Inflammatory macrophage treated with lipopolysaccharide for 4 hours (primary cell): ENCODE measurements at places on chromosomes 2 and 18.

GRCh38 chr18:48228301-48228715, 180.9 kb downstream of the ZBTB7C start:
- DNase-seq: peak; percentile 35

- DNase-seq: no peak
Observed at GRCh38 chr2:32960647-32961403, 14.1 kb downstream of the LTBP1 start.

DNA sequence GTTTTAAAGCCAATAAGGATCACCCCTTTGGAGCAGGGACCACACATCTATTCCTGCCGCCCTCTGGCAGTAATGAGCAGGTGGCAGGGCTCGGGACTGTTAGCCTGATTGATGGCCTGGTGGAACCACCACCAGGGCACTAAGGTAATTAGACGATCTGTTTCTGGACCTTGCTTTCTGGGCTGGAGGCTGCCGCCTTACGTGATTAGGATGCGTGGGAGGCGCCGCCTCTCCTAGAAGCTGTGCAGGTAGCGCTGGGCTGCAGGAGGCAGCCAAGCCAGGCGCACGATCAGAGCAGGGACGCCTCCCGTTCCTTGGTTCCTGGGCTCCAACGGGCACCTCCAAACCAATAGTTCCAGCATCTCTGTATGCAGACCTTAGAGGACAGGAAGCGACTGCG, 242.6 kb upstream of the RAB12 start:
- DNase-seq: no peak

DNA sequence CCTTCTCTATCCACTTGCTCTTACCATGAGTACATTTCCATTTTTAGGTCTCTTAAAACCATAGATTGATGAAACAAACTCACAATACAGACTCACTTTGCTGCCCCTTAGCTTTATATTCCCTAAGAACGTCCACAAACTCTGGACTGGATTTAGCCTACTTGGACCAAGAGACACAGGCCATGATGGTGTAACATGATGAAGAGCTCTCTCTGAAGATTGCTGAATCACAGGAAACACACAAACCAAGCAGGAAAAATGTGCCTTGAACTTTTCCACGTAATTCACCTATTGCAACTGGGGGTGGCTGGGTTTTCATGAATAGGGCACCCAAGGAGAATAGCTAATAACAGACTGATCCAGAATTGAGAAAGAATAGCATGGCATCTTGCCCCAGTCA, 201.7 kb upstream of the RBBP8 start:
- DNase-seq: no peak

- DNase-seq: peak; percentile 2
Observed at GRCh38 chr2:234747833-234748559, 203.8 kb upstream of the SH3BP4 start.

DNA sequence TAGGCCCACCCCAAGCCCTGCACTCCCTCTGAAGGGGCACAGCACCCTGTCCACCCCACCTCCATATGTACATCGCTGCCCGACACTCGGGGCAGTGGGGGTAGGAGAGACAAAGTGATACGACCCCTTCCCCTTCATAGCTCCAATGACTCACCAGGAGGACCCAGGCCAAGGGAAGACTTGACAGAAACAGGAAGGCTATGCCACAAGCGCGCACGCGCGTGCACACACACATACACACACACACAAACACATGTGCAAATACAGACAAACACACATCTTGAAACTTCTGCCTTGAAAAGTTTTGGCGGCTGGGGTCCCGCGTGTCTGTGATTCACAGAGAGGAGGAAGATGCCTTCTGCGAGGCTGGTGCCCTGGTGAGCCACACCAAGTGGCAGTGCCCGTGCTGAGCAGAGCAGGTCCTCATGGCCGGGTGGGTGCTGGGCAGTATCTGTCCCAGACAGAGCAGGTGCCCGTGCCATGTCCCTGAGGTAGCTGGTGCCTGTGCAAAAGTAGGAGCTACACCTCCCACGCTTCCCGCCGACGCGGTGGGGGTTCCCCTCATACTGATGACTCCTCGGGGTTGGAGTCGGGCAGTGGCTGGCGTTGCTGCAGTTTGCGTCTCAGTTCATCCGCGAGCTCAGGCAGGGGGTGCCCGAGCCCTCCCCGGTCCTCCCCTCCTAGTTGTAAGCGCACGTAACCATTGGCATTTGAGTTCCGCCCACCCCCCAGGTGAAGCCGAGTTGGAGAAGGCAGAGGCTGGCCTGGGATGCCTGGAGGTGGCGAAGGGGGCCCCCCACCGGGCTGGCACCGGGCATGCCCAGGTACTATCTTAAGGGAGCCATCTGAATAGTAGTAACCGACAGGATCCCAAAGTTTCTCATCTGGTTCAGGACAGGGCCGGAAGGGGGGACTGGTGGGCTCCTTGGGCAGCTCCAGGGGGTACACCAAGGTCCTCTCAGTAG, 2.5 kb upstream of the ANKRD39 start:
- no peak for DNase-seq

DNA sequence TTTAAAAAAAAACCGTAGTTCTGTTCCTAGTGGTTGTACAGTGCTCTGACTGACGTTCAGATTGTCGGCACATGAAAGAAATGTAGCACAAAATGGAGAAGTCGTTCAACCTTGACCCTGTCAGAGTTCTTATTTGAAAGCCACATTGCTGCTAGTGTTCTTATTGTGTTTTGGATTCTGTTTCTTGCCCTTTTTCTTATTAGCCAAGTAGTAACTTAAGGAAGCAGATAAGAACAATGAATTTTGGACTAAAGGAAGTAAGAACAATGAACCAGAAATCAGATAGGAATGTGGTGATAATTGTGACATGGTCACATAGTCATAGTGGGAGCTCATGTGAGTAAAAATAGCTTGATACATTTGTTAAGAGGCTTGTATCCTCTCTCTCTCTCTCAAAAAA, 45.9 kb downstream of the RPIA start:
- no peak for DNase-seq

- DNase-seq: no peak
Observed at GRCh38 chr18:50679056-50679455, 119.2 kb downstream of the MAPK4 start.

DNA sequence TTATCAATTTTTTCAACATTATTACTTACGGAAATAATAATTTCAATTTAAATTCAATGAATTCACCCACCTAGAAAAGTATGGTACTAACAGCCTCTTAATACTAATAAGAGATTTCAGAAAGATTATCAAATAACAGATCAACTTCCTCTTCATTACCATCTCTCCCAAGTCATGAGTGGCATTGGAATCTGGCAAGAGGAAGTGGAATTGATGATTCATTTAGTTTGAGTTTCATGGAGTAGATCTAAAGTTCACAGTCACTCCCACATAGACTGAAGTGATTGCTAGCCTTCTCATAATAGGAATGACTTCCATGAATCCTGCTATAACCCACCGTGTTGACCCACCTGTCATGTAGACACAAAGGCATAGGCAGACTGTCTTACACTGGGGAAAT, 77.7 kb upstream of the WDR75 start:
- DNase-seq: peak; percentile 88

GRCh38 chr2:239716536-239717318, 308.4 kb downstream of the NDUFA10 start:
- no peak for DNase-seq

GRCh38 chr18:37055137-37055802, 226.3 kb downstream of the KIAA1328 start:
- DNase-seq: no peak

GRCh38 chr18:75116809-75117208, 92.1 kb downstream of the PTGR3 start:
- no peak for DNase-seq

DNA sequence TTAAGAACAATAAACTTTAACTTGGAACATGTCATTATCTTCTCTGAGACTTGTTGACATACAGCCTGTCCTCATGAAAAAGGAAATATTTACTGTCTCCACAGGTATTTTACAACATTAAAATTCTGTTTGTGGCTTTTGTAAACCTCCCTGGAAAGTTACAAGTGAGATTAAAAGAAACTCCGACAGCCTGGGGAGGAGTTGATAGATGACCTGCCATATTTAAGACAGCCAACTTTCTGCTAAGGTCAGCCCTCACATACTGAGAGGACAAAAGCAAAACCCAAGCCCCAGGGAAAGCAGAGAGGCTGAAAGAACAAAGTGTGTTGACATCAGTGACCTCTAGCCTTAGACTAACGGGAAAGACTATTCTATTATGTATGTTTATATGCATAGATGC, 350.2 kb downstream of the RIT2 start:
- DNase-seq: no peak

GRCh38 chr2:58057707-58058530, 11.3 kb downstream of the VRK2 start:
- no peak for DNase-seq
